ENCODE measurements at places on chromosomes 4 and X. TPM values are rescaled to one million over a fixed set of nuclear protein-coding genes. Genes with fewer than 3 reads are reported as not detected.

- DNase-seq = no peak
Observed at GRCh38 chrX:13659063-13659462, 6.1 kb downstream of the TCEANC start.

GRCh38 chrX:118974088-118974907 lies at the start of gene LONRF3:
LONRF3 (plus strand) TSS chrX:118974618; CDS start chrX:118974781, 163 bp downstream.
- DNase-seq = peak; percentile 8

- DNase-seq = no peak
Observed at GRCh38 chr4:14176613-14177012, 549.1 kb upstream of the BOD1L1 start.

OPRPN gene
- not detected for total RNA-seq

MAGEH1 gene
- 17.3 TPM for total RNA-seq

PRDX4 gene
- 83.2 TPM for total RNA-seq

GDI1 gene
- total RNA-seq = 110 TPM

DNA sequence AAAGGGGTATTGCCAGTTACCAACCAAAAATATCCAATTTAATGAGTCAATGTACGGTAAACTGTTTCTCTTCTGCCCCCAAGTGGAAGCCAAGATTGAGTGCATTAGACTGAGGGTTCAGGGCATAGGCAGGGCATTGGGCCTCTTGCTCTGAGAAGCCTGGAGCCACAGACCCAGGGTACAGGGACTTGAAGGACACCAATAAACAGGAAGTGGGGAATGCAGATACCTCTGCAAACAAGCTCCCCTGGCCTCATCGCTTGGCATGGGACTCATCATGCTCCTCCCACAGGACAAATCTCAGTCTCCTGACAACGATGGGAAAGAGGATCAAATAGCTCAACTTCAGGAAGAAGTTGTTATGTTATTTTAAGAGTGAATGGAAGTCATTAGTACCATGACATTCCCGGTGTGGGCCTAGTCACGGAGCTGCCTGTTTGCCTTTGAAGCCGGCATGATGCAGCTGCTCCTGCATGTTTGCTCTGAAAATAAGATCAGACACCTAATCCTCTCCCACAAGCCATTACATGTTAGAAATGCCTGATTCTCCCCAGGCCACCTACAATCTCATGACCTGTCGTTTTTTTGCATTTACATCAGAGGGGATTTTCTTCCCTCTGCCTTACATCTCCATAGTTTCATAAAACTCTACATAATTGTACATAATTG lies 224.2 kb downstream of the RCHY1 start:
- no peak for DNase-seq

GRCh38 chr4:77578145-77578544 lies 27.5 kb upstream of the CXCL13 start:
- no peak for DNase-seq

DNA sequence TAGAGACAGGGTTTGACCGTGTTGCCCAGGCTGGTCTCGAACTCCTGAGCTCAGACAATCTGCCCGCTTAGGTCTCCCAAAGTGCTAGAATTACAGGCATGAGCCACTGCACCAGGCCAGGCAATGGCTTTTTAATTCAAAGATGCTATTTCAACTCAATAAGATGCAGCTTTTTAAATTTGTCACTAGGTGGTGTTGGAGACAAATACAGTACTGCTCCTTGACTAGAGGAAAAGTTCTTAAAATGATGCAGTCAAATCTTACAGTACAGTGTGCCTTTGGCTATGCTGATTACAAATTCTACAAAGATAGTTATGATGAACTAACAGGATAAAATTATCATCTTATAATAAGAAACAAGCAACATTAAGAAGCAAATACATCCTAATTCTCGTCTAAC lies 441.1 kb downstream of the KCNIP4 start:
- DNase-seq = no peak

DNA sequence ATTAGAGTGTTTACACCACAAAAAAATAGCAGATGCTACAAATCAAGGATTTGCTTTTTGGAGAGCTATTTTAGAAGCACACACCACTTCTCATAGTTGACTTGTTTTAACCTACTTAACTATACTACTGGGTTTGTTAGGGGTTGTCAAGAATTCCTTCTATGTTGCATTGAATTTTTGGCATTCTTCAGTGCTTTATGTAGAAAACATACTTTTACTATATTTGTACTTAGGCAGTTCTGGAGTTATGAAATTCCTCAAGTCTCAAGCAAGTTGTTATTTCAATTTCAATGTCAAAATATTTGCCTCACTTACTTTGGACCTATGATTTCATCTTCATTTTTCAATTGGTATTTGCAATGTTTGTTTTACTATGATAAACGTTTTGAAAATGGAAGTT lies 449.6 kb downstream of the GLUD2 start:
- DNase-seq = no peak

MAGEA11 gene
- total RNA-seq = not detected

DNA sequence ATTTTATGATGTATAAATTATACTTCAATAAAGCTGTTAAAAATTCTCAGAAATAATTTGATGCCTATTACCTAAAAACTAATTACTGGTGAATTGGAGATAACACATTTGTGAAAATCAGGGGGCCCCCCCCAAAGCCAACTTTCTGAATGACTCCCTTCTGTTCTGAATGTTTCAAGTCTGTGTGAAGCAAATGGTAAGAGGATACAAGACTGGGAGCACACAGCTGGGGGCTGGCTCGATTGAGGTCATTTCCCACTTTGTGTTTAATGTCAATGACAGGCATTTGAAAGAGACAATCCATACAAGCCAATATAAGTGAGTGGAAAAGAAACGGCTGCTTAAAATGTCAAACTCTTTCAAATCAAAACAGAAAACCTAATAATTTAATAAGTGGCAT lies 155.8 kb downstream of the SH2D1A start:
- no peak for DNase-seq

DNA sequence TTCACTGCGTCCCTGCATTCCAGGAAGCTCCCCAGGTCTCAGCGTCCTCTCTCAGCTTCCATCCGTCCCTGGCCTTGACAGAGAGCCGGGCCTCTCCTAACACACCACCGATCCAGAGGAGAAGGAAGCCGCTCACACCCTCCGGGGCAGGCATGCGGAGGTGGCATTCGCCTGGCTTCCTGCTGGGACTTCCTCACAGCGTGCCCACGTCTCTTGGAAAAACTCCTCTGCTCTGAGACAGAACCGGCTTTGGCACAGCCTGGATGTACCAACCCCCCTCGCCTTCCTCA lies 3.2 kb downstream of the CTAG2 start:
- DNase-seq = no peak

GRCh38 chr4:4950561-4951290 lies 68.5 kb downstream of the CYTL1 start:
- DNase-seq = no peak

SPANXA1 gene
- not detected for total RNA-seq

TBC1D8B gene
- total RNA-seq = 0.26 TPM

SH3D19 gene
- not detected for total RNA-seq

DNA sequence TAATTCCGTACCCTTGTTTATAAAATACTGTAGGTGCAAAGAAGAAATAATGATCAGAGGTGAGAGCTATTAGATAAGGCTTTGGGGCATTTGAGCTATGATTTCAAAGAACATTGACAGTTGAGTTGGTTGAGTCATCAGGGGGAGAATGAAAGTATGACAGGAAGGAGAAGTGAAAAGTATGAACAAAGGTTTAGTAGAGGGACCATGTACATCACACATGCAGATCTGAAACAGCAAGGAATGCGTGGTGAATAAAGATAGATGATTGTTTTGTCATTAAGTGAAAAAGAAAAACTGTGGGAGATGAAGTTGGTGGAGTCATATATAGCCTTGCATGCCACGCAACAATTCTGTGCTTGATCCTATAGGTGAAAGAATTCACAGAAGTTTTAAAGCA lies 163.1 kb downstream of the ARAP2 start:
- DNase-seq = no peak

- DNase-seq = no peak
Observed at GRCh38 chr4:47675806-47676205, 162.1 kb downstream of the CORIN start.

DNA sequence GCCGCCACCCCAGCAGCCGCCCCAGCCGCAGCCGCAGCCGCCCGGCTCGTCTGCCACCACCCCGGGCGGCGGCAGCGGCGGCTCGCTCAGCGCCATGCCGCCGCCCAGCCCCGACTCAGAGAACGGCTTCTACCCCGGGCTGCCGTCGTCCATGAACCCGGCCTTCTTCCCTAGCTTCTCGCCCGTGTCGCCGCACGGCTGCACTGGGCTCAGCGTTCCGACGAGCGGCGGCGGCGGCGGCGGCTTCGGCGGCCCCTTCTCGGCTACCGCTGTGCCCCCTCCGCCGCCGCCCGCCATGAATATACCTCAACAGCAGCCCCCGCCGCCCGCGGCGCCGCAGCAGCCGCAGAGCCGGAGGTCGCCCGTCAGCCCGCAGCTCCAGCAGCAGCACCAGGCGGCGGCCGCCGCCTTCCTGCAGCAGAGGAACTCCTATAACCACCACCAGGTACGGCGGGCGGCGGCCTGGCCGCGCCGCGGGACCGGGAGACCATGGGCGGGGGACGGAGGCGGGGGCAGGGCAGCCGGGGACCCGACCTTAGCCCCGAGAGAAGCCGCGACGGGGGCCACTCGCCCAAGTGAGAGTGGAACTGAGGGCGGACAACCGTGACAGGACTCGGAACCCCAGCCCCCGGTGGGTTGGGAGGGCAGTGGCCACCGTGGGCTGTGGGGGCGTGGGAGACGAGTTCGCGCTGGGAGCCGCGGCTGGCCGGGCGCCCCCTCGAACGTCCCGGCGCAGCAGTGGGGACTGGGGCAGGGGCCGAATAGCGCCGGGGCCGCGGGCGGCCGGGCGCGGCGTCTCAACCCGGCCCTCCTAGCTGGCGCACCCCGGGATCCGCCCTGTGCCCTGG lies 1.8 kb downstream of the CPEB2 start:
- peak; percentile 47 for DNase-seq

DNA sequence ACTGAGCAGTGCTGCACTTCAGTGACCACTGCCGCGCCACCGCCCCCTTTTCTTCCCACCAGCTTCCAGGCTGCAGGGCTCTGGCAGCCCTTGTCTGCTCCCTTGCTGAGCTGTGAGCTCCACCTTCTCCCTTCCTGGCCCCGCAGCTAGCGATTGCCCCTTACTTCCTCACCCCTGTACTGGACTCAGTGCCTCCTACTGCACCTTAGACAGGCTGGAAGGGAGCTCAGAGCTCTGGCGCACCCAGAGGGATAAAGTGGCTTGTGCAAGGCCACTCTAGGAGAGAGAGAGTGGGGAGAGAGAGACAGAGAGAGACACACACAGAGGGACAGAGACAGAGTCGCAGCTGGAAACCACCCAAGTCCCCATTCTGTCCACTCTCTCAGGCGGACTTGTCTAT lies 6.0 kb downstream of the RASL11B start:
- DNase-seq = no peak

CT45A1 gene
- total RNA-seq = not detected

- DNase-seq = no peak
Observed at GRCh38 chrX:123698979-123699520, 33.8 kb downstream of the THOC2 start.

GRCh38 chr4:4590546-4590945 lies 48.7 kb upstream of the STX18 start:
- no peak for DNase-seq

DNA sequence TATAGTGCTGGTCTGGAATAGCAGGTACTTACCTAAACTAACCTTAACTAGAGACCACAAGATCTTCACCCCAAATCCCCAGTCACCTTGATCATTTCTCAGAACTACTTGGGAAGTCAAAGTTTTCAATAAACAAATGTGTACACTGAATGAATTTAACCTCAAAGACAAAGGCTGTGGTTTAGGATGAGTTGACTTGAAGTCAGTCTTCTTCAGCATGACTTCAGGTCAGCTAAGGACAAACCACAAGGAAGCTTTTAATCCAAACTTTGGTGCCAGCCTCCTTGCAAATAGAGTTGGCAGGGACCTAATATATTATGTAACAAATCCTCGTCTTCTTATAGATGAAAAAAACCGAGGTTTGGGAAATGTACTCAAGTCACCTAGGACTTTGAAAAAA lies 21.2 kb upstream of the VCX2 start:
- DNase-seq = no peak

GRCh38 chr4:115054836-115055235 lies 58.6 kb downstream of the NDST4 start:
- no peak for DNase-seq
